ENCODE measurements at places on chromosomes 3 and 15.

DNA sequence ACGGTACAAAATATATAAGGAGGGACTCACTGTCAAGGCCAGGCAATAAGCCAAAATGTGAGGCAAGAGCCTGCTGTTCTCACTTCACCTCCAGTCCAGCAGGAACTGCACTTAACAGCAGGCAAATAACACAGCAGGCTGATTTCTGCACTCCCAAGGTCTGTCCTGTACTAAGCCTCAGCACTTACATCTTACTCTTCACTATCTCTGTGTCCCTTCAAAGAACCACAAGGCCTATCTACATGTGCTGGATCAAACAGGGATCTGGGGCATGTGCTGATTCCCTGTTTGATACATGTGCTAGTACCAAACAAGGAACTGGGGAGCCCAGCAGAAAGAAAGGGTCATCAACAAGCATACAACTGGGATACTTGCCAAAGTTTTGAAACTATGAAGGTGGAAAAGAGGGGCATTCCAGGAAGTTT is 22.2 kb downstream of the UACA start:
- DNase-seq: no peak

DNA sequence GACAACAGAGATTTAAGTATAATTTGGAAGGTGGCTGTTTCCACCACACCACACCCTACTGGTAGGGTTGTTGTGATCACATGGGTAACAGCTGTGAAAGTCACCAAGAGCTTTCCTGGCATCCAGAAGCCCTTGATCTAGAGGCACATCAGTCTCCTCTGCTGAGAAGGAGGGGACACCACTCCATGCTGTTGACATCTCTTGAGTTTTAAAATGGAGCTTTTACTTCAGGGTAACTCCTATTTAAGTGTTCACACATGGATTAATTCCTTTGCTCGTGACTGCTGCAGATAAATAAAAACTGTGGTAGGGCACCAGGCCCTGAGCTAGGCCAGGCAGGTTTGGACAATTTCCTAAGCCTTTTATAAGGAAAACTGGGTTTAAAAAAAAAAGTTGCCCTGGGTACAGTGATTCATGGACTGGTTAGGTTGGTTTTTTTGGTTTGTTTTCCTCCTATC is 7.5 kb downstream of the EXOSC7 start:
- no peak for DNase-seq

GRCh38 chr3:40237889-40238571 is 71.5 kb upstream of the EIF1B start:
- no peak for DNase-seq

- DNase-seq: no peak
Observed at GRCh38 chr15:66936861-66937582, 128.4 kb upstream of the SMAD3 start.

GRCh38 chr3:11212299-11212608 is 58.0 kb downstream of the HRH1 start:
- no peak for DNase-seq

DNA sequence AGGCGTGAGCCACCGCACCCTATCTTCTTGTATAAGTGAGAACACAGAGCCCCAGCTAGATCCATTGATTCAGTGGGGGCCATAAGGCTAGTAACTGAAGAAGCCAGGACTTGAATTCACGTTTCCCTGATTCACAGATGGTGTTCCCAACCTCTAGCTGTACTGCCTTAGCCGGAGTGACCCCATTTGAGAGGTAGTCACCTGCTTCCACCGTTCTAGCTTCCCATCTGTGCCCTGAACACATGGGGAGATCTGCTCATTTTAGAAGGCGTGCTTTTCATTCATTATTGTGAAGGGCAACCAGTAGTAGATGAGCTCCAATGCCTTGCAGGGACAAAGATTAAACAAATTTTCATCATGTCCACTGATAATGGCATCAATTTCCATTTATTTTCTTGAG is 365.7 kb upstream of the TPM1 start:
- no peak for DNase-seq

DNA sequence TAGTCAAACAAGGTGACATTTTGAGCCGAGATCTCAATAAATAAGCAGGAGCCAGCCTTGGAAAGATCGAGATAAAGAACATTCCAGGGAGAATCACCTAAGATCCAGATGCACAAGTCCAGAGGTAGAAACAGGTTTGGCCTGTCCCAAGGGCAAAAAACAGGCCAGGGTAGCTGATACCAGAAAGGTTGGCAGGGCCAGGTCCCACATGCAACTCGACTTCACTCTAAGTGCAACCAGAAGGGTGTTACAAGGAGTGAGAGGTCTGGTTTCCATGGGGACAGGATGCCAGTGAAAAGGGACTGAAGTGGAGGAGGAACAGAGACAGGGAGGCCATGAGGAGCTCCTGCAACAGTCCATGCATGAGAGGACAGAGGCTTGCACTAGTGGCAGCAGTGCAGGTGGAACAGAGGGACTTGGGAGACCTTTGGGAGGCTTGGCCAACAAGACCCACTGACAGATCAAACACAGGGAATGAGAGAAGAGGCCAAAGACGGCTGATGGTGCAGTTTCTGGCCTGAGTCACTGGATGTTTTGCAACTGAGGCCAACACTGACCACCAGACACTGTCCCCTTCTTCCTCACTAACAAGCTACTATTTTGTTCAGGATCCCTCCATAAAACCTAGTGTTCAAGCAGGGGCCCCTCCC is 5.2 kb downstream of the TPRA1 start:
- no peak for DNase-seq
